ENCODE measurements at places on chromosomes 2 and 18.

- no peak for DNase-seq
Observed at GRCh38 chr18:24877066-24877465, 416.6 kb downstream of the HRH4 start.

DNA sequence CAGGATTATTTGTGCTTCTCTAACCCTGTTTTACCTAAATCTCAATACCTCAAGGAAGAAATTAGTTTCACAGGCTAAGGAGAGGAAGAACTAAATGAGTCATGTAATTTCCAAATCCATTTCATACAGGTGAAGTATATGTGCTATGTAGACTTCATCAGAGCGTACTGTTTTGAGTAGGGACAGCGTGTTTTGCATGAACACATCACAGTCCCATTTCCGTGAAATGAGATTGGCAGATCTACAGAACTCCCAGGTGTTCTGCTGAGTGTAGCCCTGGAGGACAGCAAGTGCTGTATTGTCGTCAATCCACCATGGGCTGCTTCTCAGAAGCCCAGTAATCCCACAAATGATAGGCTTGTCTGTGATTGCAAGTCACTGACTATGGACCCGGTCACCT lies 97.7 kb downstream of the XRCC5 start:
- DNase-seq: no peak

DNA sequence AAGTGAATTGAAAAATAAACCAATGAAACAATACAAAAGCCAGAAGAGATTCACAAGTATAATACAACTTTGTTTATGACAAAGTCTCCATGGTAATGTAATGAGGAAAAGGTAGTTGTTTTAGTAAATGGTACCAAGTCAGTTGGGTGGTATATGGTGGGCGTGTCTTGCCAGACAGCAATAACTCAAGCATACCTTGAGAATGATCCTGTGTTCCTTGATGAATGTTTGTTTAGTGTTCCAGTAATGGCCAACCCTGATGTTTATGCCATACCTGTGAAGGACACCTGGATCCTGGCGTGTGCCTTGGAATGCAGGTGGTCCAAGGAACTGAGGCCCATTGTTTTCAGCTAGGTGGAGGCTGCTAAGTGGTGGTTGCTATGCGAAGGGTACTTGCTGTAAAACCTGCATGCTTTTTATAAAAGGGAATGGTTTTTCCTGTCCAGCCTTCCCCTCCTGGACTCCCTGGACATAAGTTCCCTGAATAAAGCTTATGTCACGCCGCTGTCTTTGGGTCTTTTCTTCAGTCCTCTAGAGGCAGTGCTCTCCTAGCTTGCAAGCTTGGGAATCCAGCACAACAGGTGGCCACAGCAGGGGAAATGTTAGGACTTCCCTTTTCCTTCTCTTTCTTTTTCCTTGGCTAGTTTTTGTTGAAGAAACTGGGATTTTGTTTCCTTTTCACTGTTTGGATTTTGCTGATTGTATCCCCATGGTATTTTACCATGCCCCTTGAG lies 54.7 kb downstream of the MTA3 start:
- DNase-seq: no peak

- no peak for DNase-seq
Observed at GRCh38 chr18:60980422-60981005, 352.7 kb upstream of the CDH20 start.

GRCh38 chr2:188518381-188518780 lies 226.7 kb downstream of the GULP1 start:
- DNase-seq: no peak

- no peak for DNase-seq
Observed at GRCh38 chr2:46416280-46416679, 63.1 kb upstream of the TMEM247 start.

- no peak for DNase-seq
Observed at GRCh38 chr18:76528477-76529432, 33.7 kb upstream of the ZNF516 start.

DNA sequence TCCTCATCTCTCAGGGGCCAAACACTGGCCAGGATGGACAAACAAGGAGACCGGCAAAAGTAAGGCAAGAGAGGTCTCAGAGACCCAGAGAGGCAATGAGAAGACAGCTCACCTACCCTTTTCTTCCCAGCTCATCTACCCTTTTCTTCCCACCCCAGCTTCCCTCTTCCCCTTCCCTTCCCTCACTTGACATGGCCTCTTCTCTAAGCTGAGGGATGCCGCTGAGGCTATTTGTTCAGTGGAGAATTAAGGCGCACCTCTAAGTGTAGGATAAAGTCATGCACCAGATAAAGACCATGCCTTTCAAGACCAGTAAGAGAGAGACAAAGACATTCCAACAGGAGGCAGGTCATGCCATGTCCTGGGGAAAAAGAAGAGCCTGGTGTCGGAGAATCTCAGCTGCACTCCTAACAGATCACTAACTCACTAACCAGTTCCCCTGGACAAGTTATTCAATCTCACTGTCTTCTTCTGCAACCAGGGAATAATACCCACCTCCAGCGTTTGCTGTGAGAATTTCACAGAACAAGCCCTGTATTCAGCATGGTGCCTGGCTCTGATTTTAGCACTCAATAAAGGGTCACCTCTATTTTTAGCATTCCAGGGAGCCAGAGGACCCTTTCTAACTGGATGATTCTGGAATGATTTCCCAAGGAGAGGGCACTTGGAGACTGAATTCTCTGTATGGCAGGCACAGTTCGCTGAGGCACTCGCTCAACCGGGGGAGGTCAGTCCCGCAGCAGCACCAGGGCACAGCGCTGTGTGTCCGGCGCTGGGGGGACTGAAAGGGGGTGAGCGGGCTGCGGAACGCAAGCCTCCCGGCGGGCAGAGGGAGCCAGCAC lies 3.0 kb upstream of the FOSL2 start:
- DNase-seq: no peak

GRCh38 chr2:29747786-29748470 lies 173.5 kb downstream of the ALK start:
- no peak for DNase-seq

- DNase-seq: no peak
Observed at GRCh38 chr18:11672846-11673454, 16.1 kb upstream of the GNAL start.

GRCh38 chr2:230144355-230144754 lies 75.4 kb downstream of the SP110 start:
- no peak for DNase-seq

DNA sequence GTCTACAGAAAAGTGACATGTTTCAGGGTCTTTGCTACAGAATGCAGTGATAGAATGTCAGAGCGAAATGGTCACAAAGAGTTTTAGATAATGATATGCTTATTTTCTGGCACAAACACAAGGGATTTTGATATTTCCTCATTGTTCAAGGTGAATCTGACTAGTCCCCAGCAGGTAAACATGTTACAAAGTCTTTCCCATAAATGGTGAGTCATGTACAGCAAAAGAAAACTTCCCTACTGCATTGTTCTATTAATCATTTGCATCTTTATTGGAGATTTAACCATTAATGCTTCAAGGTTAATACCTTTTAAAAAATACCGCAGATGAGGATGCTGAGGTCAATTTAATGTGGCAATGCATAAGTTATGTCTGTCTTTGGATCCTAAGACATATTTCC lies 19.1 kb upstream of the TRIB2 start:
- no peak for DNase-seq

DNA sequence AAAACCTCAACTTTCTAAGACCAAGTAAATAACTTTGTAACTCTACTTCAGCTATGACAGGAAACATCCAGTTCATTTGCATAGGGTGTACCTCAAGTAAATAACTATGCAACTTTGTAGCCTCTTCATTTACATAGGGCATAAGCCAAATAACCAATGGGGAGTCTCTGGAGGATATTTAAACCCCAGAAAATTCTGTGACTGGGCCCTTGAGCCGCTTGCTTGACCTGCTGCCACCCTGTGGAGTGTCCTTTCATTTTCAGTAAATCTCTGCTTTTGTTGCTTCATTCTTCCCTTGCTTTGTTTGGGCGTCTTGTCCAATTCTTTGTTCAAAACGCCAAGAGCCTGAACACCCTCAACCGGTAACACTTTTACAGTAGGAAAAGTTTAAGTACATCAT lies 1112.7 kb upstream of the NRXN1 start:
- DNase-seq: no peak

DNA sequence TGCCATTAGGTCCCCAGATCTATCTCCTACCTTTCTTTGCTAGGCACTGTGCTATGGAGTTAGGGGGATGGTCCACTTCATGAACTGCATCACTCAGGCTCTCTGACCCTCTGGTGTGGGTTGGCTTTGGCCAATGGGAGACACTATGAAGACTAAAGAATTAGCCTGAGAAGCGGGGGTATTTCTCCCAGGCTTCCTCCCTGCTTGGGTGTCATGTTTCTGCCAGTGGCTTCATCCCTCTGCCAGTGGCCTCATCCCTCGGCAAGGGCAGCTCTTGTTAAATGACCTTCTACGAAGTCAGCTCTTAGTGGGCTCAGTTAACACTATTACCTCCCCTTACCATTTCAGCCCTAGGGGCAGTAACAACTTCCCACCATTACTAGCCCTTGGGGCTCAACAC lies 41.9 kb upstream of the EPB41L3 start:
- no peak for DNase-seq

DNA sequence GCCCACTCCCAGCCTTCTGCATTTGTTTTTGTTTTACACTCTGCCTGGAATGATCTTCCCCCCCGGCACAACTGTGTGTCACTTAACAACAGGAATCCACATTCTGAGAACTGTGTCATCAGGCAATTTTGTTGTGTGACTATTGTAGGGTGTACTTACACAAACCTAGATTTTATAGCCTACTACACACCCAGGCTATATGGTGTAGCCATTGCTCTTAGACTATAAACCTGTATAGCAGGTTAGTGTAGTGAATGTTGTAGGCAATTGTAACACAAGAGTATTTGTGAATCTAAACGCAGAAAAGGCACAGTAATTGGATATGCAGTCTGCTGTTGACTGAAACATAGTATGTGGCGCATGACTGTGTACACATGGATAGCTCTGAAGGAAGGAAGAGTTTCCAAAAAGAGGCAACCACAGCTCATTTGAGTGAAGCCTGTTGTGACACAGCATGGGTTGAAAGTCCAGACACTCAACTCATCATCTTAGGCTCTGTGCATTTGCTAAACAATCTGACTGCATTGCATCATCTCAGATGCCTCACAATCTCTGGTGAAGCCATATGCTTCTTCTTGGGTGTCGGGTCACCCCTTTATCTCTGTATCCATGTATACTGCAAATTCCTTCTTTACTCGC lies 506.6 kb upstream of the SPHKAP start:
- DNase-seq: no peak

GRCh38 chr2:9166579-9167377 lies 39.8 kb upstream of the ASAP2 start:
- no peak for DNase-seq

DNA sequence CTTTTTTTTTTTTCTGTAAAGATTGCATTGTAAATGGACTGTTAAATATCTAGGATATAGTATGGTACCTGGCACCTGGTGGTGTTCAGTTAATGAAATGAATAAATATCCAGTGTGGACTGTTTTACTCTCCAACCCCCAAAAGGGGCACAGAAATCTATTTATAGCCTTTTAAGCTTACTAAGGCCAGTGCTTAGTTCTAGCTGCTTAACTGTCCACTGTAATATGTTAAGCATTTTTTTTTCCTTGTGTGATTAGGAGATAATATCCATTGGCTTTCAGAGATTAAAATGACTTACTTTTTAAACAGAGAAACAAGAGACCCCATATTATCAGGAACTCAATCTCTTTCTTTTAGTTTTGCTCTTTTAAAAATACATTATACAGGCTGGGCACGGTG lies 84.4 kb downstream of the ZNF532 start:
- DNase-seq: no peak

GRCh38 chr2:52558265-52558664 lies 1209.3 kb upstream of the CHAC2 start:
- no peak for DNase-seq

- no peak for DNase-seq
Observed at GRCh38 chr18:2486426-2486825, 84.9 kb downstream of the METTL4 start.

- DNase-seq: no peak
Observed at GRCh38 chr2:60560734-60561644, 7.5 kb upstream of the BCL11A start.

GRCh38 chr18:79571211-79572092 lies 108.2 kb upstream of the CTDP1 start:
- DNase-seq: no peak

GRCh38 chr18:70931942-70932814 lies 643.3 kb downstream of the SOCS6 start:
- no peak for DNase-seq

DNA sequence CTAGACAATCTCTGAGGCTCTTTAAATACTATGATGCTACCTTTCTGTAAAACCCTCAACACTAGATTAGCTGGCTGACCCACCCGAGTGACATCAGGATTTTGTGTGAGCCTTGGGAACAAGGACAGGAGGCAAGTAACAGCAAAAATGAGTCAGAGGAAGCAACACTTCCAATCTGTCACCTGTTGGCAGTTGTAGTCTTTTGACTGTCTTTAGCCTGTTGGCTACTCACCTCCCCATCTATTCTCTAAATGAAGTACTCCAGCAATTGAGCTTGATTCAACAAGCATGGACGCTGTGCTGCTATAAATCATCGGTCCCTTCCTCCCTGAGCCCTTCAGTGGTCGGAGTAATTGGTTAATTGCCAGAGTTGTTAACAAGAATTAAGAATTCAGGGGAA lies 898.7 kb downstream of the BCL11A start:
- DNase-seq: no peak

- DNase-seq: no peak
Observed at GRCh38 chr18:28040716-28041115, 136.2 kb downstream of the CDH2 start.

- no peak for DNase-seq
Observed at GRCh38 chr18:32299484-32299883, 109.6 kb downstream of the MEP1B start.

GRCh38 chr2:135951041-135951583 lies 34.3 kb downstream of the DARS1 start:
- DNase-seq: no peak

GRCh38 chr2:239596792-239597191 lies 196.0 kb upstream of the HDAC4 start:
- DNase-seq: no peak

- no peak for DNase-seq
Observed at GRCh38 chr2:109700680-109701274, 86.6 kb downstream of the SOWAHC start.

GRCh38 chr2:14199040-14199439 lies 433.5 kb upstream of the LRATD1 start:
- DNase-seq: no peak

- DNase-seq: no peak
Observed at GRCh38 chr18:75003764-75004690, 204.9 kb downstream of the PTGR3 start.

DNA sequence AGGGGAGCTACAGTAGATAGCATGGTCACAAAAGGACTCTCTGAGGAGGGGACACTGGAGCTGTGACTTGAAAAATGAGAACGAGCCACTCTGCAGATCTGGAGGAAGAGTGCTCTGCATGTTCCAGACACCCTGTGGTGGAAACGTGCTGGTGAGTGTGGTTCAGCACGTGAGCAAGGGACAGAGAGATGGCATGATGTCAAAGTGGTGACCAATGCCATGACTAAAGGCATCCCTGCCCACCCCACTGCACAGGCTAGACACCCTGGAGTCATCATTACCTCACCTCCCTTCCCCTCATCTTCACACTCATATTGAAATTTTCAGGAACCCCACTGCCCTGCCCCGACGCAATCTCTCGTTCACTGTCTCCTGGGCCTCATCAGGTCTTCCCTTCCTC lies 56.5 kb downstream of the SLC4A5 start:
- DNase-seq: no peak

GRCh38 chr2:41222593-41222992 lies 770.7 kb upstream of the SLC8A1 start:
- DNase-seq: no peak

All from activated naive CD4-positive, alpha-beta T cell treated with Interleukin-2 at 50 U/mL for 16 hours (primary cell).